ENCODE measurements at places on chromosomes 6 and 20. TPM values are rescaled to one million over a fixed set of nuclear protein-coding genes. Genes with fewer than 3 reads are reported as not detected.

SLC35F1 gene
- total RNA-seq, result 1.5 TPM

CTAGE9 gene
- total RNA-seq, result not detected

GSTA2 gene
- not detected for total RNA-seq

HLA-DQB2 gene
- total RNA-seq, result 3.4 TPM

TREML1 gene
- not detected for total RNA-seq

PRSS16 gene
- not detected for total RNA-seq

CCN5 gene
- 206 TPM for total RNA-seq

FAM83B gene
- not detected for total RNA-seq

GPSM3 gene
- total RNA-seq, result 12.3 TPM

TMEM14B gene
- total RNA-seq, result 86.3 TPM

EYA2 gene
- 3.3 TPM for total RNA-seq

EIF6 gene
- 72.5 TPM for total RNA-seq

FILIP1 gene
- 5.4 TPM for total RNA-seq

FNDC11 gene
- not detected for total RNA-seq

SLC16A10 gene
- total RNA-seq, result 54.6 TPM

CRIP3 gene
- total RNA-seq, result 0.88 TPM

SIGLEC1 gene
- 39.0 TPM for total RNA-seq

SCRT2 gene
- total RNA-seq, result not detected

SLC35D3 gene
- not detected for total RNA-seq

DLL1 gene
- 11.9 TPM for total RNA-seq

FAM8A1 gene
- 41.4 TPM for total RNA-seq

ZSCAN23 gene
- 2.2 TPM for total RNA-seq

KAT14 gene
- 14.8 TPM for total RNA-seq

NFS1 gene
- total RNA-seq, result 30.8 TPM

SRC gene
- 10.3 TPM for total RNA-seq

HLA-DRA gene
- total RNA-seq, result 319 TPM

PLA2G7 gene
- 4.8 TPM for total RNA-seq

SAMHD1 gene
- total RNA-seq, result 550 TPM

EPHA7 gene
- total RNA-seq, result 1.1 TPM

SLA2 gene
- total RNA-seq, result 0.85 TPM

All from subcutaneous adipose tissue (tissue), 4 donors.